ENCODE measurements at places on chromosomes 6 and 20.

- DNase-seq, result no peak
Observed at GRCh38 chr20:49999329-49999728, 16.5 kb downstream of the SNAI1 start.

DNA sequence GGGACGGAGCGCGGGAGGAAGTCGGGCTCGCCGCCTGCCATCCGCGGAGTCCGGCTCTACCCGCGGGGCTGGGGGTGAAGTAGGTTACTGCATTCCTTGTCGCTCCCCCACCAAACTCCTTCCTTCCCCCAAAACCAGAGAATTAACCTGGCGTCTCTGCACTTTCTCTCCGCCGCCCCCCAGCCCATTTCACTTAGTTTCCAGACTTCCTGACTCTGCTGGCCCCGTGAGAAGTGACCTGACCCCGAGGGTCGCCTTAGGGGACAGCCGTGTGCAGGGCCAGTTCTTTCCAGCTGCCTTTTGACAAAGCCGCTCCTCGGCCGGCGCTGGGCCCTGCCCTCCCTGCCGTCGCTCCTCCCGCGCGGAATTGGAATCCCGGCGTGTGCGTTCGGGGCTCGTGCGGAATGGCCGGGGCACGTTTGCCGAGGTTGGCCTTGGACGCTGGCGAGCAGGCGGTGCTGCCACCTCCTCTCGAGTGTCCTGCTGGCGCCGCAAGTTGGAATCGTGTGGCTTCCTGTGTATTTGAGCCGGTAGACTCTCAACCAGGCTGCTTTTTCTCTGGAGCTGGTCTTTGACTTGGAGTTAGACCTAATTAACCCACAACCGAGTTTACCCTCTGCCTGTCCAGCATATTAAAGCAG is 650 bp downstream of the DCBLD1 start:
- DNase-seq, result no peak

DNA sequence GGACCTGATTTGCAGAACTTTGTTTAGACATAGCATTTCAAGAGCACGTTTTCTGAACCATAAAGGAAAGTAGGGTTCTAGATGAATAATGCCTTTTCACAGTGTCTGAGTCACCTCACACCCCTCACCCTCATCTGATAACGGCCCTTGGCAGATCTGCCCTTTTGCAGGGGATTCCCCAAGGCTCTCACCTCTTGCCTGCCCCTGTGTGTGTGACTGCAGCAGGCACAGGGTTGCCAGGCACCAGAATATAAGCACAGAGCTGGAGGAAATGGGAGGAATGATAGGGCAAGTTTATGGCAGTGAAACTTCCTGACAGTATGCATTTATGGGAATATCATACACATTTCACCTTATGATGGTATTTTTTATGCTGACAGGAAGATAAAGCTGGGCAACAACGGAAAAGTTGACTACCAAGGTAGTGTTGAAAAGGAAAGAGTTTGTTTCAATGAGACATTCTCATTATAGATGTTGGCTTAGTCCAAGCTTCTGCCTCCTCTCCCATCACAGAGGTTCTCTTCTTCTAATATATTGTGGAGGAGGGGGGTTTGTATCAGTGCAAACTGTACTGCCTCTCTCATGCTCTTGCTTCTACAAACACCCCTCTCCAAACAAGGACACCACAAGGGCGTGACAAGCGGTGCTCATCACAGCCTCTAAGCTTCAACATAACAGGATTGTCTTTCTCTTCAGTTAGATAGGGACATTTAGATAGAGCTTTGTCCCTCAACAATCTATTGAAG is 101.5 kb upstream of the BACH2 start:
- peak; percentile 68 for DNase-seq

DNA sequence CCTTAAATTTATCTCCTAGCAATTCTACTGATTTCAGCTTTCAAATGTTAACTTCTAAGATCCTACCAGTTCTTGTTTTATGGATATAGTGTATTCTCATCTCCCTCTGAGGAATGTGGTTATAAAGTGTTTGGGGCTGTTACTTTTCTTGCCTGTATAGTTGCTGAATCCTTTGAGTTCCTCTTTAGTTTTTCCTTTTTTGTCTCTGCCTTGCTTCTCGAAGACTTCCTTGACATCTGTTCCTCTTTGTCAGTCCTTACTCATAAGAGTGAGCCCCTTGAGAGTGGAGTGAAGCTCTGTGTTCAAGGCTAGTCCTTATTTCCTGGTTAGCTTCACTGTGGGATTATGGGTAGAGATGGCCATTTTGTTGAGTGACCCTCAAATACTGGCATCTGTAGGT is 84.6 kb downstream of the ELOVL4 start:
- DNase-seq, result no peak

DNA sequence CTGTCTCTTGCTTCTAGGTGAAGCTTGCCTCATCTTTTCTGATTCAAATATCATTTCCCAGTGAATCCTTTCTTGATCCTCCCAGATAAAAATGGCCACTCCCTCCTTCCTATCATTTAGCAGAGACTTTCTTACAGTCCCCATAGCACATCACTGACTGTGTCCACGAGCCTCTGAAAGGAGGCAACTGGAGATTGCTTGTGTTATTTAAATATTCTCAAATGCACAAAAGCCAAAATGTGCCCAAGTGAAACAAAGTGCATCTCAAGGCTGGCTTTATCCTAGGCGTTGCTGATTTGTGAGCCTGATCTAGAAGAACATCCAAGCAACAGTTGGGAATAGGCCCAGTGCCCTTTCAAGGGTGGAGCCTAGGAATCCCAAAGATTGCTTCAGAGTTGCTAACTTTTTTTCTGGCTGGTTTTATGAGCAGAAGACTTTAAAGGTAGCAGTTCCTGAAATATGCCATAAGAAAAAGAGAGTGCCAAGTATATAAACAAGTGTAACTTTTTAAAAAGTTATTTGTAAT is 393.6 kb downstream of the CD83 start:
- DNase-seq, result no peak

DNA sequence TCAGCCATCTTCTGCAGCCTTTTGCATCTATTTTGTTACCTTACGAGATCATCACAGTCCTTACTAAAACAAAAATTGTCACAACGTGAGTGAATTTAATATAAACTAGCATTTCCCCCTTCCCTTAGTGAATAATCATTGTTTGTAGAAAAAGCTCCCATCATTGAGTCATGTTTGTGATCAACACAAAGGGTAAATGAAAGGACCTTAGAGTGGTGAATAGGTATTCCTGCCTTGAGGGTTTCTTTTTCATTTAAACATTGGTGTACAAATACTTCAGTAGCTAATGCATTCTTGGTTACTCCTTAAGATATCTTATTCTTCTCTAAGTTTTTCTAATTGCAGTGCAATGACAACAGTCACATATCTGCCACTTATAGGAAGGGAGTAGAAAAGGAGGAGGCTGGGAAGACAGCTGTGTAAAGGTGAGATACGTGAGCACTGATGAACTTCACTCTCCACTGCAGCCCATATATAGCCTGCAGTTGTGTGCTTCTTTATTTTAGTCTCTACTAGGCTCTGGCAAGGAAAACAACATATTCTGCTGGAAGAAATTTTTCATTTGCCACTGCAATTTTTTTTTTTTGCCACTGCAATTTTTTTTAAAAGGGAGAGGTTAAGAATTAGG is 27.8 kb downstream of the ADGRG6 start:
- no peak for DNase-seq

DNA sequence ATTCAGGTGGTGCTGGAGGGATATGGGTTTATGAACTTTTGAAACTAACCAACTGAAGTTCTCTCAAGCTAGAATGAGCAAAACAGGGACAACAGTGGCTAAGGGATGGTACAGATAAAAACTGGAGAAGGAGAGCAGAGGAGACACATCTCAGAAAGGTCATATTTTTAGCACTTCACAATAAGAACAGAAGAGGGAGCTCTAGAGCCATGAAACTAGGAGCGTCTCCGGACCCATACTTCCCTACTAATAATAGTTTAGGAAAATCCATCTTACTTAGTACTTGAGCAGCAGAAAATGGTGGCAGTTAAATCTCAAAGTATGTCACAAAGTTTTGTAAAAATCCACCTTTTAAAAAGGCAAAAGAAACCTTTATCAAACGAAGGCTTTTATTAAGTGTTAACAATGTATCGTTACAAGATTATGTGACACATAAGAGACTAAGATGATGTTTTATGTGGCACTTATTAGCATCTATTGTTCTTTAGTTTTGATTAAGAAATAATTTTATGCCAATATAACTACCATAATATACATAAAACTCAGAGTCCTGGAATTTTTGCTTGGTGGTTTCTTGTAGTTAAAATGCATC is 278.6 kb downstream of the TBC1D32 start:
- no peak for DNase-seq

- DNase-seq, result no peak
Observed at GRCh38 chr6:40183902-40184301, 249.6 kb upstream of the MOCS1 start.

GRCh38 chr20:32135983-32136515 is 26.5 kb downstream of the TM9SF4 start:
- DNase-seq, result no peak

GRCh38 chr20:63295422-63295821 is 2.4 kb downstream of the COL20A1 start:
- no peak for DNase-seq

DNA sequence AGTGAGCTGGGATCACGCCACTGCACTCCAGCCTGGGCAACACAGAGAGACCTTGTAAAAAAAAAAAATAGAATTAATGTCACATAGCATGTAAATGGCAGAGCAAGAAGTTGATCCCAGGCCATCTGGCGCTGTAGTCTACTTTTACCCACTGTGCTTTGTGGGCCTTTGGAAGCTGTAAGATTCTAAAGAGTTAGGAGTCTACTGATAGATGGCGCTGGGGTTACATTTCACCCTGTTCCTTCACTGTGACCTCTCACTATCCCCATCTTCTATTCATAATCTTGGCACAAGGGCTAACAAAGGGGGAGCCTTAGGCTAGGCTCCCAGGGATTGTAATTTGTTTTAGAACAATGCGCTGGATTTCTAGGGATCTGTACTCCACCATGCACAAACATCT is 24.4 kb downstream of the SIRPD start:
- no peak for DNase-seq

DNA sequence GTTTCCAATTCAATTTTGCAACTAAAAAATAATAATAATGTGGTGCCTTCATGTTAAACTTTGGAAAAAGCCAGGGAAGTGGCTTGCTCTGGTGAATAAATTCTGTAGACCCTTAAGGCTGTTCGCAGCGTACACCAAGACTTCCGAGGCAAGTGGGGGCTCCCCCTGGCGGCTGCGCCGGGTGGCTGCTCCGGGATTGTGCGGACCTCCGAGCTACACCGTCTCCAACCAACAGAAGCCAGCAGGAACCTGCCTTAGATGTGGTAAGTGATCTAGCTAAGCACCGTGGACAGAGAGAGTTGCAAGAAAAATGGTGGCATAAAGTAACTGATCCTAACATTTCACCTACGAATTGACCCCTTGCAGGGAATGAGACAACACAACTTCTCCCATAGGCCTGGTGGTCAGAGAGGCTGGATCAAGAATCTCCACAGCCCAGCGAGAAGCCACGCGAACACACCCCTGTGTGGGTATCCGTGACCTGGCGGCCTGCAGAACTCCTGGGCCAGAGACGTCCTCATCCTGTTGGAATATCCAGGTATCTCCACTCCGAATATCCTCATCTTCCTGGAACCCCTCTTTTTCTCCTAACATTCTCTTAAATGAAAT is 69.6 kb downstream of the TBXT start:
- DNase-seq, result peak; percentile 29

GRCh38 chr6:38100380-38100779 is 280.9 kb downstream of the ZFAND3 start:
- no peak for DNase-seq

GRCh38 chr6:64590965-64591675 is 955.5 kb downstream of the PHF3 start:
- DNase-seq, result no peak

GRCh38 chr6:14720411-14721102 is 525.3 kb upstream of the JARID2 start:
- no peak for DNase-seq

DNA sequence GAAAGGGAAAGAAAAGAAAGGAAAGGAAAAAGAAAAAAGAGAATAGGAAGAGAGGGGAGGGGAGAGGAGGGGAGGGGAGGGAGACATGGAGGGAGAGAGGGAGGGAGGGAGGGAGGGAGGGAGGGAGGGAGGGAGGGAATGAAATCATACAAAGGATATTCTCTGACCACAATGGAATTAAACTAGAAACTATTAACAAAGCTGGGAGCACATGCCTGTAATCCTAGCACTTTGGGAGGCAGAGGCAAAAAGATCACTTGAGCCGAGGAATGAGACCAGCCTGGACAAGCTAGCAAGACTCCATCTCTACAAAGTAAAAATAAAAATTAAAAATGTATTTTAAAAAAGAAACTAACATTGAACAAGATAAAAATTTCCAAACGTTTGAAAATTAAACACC is 62.8 kb downstream of the ILRUN start:
- DNase-seq, result no peak
